ENCODE measurements at places on chromosomes 1 and 21.

GRCh38 chr1:47699492-47700235 lies 261.8 kb downstream of the FOXD2 start:
- DNase-seq: no peak

DNA sequence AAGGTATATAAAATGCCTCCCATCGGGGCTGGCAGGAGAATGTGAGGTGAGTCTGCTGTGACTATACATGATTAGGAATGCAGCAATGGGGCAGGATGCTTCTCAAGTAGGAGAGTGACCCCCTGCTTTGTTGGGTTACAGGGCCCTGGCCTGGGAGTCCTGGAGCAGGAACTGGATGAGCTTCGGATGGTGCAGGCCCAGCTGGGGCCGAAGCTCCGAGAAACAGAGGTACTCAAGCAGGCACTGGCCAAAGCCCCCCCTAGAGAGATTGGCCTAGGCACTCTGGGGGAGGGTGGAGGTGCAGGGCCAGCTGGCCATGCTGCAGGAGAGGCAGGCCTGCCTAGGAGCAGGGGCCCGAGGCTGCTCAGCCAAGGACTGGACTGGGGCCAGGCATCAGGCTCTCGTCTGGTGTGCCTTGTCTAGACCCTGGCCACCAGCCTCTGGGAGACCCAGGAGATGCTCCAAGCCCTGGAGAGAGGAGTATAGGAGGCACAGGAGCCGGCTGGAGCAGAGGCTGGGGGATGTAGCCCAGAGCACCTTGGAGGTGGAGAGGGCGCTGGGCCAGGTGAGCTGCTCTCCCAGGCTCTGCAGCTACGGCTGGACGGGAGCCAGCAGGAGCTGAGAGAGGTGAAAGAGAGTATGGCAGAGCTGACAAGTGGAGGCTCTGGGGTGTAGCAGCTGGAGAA lies 32.8 kb upstream of the PKP1 start:
- no peak for DNase-seq

DNA sequence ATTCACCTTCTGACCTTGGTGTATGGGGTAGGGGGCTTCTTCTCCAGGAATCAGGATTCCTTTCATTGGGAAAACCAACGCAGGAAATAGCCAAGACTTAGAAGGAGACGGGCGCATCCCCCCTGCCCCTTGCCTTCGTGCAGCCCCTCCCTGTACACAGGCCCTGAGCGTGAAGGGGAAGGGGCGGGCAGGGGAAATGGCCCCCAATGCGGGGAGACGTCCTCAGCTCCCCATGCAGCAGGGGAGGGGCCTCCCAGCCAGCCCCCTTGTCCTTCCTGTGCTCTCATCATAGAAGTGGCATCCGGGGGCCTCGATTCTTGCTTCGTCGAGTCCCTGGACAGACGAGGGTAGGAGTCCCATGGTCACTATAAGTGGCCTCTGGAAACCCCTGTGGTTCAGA lies 116.9 kb downstream of the AJAP1 start:
- no peak for DNase-seq

GRCh38 chr1:177950506-177950905 lies 19.4 kb downstream of the SEC16B start:
- no peak for DNase-seq

DNA sequence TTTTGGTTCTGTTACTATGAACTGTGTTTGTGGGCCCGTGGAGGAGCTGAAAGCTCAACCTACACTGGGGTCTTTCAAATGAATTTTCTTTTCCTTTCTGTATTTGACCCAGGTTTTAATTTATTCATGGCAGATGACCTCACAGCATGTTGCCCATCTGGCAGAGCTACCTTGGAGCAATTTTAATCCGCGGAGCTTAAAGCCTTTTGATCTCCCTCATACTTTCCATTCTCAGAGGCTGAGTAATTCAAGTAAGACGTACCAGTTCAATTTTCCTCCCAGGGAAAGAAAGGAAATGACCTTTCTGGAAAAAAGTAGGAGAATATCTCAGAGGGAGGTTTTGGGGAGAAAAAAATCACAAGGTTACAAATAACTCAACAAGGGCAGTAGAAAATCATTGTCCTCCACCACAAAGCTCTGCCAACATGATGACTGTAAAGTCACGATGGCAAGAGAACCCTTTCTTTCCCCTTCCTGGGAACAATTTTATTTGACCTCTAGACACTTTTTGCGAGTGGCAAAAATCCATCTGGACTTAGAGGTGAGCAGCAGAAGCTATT lies 21.6 kb upstream of the PCP4 start:
- no peak for DNase-seq

- peak; percentile 94 for DNase-seq
Observed at GRCh38 chr1:51969038-51969705, 21.3 kb downstream of the RAB3B start.

DNA sequence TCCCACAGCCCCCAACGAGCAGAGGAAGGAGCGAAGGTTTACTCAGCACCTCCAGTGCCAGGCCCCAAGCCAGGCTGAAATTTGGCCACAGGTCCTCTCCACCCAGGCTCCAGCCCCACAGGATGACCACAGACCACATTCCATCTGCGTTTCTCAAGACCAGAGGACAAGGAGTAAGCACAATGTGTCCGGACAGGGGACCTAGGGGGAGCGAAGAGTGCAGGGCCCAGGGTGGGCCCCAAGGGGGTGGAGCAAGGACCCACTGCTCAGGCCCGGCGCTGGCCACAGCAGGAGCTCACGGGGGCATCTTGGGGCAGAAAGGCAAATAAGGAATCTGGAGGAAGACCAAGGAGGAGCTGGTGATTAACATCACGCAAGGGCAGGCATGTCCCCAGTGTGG lies 100.5 kb downstream of the NPHP4 start:
- DNase-seq: peak; percentile 89

- no peak for DNase-seq
Observed at GRCh38 chr1:114595602-114596001, 14.2 kb upstream of the BCAS2 start.

DNA sequence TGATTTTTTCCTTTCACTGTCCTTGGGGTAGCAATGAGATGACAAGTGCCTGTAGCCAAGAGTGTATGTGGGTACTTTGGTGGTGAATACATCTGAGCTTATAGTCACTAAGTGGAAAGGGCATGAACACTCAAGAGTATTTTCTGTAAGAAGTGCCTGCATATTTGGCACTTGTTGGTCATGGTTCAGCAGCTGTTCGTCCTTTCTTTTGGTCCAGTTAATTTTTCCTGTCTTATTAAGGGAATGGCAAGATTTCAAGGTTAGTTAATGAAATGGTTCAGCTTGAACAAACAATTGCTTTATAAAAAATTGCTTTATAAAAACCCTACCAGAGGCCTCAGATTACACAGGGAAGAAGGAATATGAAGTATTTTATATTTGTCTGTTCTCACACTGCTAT lies 48.6 kb upstream of the GPR52 start:
- DNase-seq: no peak

DNA sequence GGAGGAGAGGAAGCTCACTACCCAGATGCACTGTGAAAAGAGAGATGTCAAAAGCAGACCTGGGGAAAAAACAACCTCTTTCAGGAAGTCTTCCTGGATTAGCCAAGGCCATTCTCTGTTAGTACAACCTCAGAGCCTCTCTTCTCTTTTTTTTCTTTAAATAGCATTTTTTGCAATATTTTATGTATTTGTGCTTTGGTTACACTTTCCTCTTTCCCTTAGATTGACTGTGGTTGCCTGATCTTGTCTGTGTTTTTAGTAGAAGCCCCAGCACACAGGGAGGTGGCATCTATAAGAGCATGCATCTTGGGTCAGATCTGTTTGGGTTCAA lies 18.8 kb downstream of the SLC26A9 start:
- DNase-seq: no peak

DNA sequence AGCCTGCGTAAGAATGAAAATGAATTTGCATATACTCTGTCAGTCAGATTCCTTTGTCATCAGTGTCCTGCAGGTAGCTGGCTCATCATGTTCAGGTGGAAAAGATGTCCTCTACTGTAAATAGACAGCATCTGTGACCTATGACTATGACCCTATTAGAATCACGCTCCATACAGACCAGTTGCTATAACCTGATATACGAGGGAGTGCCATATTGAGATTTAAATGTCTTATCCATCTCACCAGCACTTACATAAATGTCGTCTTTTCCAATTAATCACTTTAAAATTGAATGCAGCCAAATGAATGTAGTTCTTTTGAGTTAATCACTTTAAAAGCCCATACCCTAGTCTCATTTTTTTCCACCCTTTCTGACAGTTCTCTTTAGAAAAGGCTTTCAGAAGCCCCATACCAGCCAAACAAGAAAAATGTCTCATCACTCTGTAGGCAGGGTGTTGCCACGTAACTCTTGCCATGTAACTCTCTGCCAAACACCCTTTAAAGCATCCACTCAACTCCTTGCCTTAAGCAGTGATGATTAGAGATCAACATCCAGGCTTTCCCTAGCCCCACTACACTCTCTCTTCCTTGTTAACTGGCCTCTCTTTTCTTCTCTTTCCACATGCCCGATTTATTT lies 26.3 kb downstream of the DNASE2B start:
- no peak for DNase-seq

DNA sequence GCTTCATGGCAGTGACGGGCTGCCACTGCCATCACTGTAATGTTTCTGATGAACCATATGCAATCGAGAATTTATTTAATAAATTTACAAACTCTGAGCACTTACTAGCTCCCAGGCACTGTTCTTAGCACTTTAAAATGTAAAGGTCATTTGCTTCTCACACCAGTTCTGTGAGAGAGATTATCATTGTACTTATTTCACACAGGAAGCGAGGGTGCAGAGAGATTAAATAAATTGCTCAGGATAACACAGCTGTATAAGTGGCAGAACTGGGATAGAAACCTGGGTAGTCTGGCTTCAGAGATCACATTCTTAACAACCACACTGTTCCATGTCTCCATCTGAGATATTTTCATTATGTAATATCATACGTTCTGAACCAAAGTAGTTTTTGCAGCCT lies 119.9 kb downstream of the MAST2 start:
- DNase-seq: no peak

DNA sequence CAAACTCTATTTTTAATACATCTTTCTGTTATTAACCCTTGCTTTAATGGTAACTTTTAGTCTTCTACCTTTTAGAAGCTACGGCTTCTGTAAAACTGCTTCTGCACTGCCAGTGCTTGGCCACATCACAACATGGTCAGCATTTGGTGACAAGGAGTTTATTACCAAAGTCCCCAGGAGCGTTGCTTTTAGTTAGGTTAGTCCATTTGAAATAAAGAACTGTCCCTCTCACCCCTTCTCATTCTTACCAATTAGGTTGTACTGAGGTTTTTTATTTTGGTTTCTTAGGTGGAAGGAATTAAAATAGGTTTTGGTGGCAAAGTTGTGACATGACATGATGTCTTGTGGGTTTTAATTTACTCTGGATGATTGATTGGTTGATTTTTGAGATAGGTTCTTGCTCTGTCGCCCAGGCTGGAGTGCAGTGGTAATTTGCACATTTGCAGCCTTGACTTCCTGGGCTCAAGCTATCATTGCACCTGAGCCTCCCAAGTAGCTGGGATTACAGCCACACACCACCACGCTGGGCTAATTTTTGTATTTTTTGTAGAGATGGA lies 39.2 kb downstream of the SPEN start:
- no peak for DNase-seq

DNA sequence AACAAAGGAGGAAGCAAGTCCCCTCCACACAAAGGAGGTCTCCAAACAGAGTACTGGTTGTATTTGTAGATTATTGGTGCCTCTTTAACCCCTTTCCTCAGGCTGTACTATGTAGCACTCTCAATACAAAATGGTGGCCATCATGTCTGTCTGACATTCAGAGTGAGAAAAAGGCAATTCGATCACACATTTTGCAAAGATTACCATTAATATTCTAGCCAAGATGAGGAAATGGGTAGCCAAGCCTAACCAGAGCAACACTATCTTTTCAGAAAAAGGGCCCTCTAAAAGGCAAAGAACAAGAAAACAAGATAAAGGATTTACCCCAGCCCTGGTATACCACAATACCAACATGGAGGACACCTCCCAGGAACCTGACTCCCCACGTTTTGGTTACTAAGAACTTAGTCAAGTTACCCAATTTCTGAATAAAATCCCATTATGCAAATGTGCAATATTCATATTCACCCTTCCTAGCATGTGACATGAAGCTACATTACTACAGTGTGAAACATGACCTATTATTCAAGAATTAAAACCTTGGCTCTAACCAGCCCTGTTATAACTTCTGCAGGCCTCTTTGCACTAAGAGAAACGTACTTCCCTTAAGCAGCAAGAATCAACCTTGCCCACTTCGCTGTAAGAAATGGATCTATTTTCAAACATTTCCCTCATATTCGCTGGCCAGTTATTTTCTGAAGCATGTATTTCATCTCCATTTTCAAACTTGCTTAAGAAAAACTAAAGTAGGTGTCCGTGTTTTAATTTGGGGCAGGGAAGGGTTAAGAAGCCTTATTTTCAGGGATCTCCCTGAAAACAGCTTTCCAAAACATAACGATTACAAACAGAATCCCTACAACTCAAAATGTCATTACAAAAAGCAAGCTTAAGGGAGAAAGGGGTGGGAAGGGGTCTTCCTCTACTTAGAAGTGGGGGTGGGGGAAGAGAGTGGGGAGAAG lies 2.1 kb downstream of the KDM5B start:
- DNase-seq: no peak

DNA sequence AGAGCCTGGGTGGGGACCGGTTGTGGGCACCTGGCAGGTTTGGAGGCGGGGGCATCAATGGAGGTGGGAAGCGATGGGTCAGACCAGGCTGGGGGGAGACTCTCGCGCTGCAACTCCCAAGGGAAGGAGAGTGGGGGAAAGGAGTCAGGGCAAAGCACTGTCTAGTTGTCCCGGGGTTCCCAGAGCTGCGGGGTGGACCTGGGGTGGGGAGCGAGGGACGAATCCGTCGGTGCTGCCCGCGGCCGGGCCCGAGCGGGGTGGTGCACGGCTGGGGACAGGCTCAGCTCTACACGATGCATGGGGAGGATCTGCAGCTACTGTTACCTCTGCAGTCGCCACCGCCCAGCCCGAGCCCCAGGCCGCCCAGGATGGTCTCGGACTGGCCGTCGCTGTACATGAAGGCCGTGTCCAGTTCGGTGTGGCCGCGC lies 427 bp downstream of the AKR7A2 start:
- DNase-seq: no peak

- no peak for DNase-seq
Observed at GRCh38 chr1:231353086-231353485, 15.0 kb downstream of the SPRTN start.

DNA sequence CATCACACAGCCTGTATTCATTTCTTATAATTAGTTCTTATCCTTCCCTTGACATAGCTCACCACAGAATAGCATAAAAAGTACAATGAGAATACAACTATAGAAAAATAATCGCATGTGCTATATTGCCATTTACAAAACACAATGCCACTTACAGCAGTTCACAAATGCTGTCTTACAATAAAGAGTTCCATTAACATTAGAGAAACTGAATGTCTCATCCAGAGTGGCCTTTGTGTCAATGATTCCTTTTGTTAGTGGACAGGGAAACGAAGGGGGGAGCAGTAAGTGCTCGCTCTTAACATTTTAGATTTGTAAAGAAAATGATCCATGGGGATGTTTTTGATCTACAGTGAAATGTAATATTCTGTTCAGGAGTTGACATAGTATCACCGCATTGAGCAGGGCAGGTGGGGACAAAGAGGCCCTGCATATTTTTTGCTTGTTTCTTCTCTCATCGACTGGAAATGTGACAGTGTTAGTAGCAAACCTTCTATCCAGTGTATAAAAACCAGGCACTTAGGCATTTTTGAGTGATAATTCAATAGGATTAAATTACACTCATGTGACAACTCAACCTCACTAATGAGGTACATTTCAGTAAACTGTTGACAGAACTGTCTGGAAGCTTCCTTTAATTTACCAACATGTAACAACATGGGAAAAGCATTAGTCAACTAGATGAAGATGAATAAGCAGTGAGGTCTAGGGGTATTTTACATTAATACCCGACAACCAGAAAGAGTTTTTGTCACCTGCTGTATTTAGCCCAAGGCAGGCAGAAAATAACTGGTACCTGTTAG lies 35.6 kb upstream of the RRP15 start:
- DNase-seq: no peak

Measured in AG20443 (cell line).